ENCODE measurements at places on chromosomes 11 and 22.

DNA sequence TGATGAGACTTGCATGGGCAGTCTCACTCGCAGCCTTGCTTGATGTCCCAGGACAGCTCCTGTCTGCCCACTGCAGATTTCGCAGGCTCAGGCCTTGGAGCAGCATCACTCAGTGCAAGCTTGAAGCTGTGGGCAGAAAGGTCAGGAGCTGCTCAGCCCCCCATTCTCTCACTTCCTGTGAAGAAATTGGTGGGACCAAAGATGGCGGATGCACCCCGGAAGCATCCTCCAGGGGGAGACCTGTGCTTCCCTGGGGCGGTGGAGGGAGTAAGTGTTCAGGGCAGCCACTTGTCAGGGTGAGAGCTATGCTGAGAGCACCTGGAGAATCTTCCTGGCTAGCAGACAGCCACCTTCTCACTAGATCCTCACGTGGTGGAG is 11.3 kb downstream of the PLAAT2 start:
- DNase-seq, result no peak

DNA sequence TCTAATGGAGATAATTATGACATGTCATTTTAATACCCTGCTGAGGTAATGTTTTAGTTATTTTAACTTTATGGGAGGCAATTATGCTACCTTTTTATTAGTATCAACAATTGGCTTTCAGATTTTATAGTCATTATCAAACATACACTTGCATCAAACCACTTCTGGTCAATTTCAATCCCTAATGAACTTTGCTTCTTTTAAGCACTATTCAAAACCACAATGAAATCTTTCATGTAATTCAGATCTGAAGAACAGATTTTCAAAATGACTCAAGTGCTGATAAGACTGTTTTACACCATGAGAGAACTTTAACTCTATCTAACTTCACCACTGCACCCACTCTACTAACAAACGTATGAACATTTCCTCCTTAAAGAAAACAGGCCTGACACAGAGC is 25.9 kb upstream of the CCDC34 start:
- no peak for DNase-seq

DNA sequence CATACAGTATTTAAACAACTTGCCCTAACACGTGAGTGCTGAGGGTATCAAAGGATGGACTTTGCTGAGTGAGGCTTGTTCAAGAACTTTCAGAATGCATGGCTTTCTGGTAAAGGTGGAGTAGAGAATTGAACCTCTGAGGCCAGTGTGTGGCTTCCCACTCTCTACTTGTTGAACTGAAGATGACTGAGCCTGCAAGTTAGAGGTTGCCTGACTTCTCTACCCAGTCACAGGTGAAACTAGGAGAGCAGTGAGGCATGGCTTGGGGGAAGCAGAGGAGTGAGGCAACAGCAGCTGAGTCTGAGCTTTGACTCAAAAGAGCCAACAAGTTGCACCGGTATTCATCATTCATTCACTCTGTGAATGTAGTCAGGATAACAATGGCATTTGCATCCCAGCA is 256.4 kb upstream of the SESN3 start:
- DNase-seq, result no peak

DNA sequence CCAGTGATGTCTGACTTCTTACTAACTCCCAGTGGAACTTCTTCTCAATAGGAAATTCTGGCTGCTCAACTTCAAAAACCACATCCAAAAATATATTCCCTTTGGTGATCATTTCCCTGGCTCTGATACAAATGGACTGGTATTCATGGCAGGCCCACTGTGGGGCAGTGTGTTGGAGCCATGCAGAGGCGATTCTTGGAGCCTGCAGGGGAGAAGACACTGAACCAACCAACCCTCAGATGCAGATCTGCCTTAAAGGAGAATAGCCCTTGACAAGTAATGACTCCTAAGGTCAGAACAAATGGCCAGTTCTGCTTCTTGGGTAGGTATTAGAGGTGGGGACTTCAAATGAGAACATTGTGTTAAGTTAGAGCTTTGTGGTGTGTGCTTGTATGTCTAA is 12.2 kb downstream of the OR4D9 start:
- no peak for DNase-seq

GRCh38 chr22:17198170-17199002 is 20.8 kb downstream of the ADA2 start:
- DNase-seq, result no peak
